ENCODE measurements at places on chromosomes 2 and 18.

DNA sequence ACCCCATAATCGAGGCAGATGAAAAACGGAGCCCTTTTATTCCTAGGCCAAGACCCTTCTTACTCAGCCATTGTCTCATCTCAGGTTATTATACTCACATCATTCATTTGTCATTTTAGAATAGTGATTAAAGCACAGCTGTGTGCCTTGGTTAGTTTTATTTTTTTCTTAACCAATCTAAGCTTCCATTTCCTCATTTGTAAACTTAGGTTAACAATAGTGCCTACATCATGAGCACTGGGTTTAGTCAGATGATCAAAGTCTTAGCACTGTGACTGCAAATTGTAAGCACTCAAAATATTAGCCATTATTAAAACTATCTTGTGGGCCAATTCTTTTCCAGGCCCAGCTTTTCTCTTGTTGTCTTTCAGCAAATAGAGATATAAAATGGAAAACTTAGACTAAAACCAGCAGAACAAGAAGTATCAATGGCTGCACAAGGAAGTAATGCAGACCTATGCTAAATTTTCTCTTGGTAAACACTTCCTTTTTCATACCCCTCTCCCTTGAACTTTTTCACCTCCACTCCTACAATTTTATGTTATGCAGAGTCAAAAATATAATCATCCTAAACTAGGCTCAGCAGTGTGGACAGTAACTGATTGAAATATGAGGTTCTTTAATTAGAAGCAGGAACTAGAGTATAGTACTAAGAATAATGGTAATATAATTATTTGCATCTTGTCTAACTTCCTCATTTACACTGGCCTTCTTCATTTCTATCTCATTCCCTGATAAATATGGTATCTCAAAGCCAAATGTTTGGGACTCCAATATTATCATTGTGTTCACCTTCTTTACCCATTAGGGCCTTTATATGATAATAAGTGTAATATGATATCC is 21.5 kb upstream of the GALNT3 start:
- DNase-seq: no peak

GRCh38 chr2:160513120-160513519 is 19.5 kb upstream of the RBMS1 start:
- no peak for DNase-seq

- DNase-seq: peak; percentile 74
Observed at GRCh38 chr2:25672494-25673299, 680 bp downstream of the DTNB start.

- no peak for DNase-seq
Observed at GRCh38 chr2:70668432-70668831, 99.6 kb downstream of the ADD2 start.

- no peak for DNase-seq
Observed at GRCh38 chr2:112031473-112032223, 23.4 kb upstream of the TMEM87B start.

- DNase-seq: no peak
Observed at GRCh38 chr2:105781274-105781978, 36.7 kb downstream of the NCK2 start.

DNA sequence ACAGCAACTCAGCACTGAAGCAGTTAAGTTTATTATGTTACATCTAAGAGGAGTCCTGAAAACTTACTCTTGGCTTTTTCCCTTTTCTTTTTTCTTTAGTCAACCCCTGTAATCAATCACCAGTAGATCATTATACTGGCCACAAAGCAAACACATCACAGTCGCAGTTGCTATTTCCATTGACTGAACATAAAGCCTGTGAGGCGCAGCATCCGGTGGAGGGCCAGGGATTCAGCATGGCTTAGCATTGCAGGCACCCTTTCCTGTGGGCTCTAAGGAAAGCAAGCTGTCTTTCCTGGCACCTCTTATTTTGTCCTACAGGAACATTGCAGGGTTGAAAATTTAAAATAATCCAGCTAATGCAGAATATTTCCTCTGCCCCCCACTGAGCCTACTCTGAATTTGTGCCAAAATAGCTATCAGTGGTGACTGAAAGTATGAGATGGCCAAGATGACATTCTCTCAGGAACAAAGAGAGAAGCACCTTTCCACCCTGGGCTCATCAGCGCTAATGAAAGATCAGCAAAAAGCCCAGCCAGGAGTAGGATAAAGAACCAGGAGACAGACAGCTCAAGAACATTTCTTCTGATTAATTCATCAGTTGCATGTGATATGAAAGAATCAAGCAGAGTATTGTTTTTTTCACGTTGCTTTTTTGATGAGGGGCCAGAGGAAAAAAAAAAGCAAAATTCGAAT is 85.3 kb upstream of the SULT1C3 start:
- no peak for DNase-seq

- DNase-seq: no peak
Observed at GRCh38 chr2:112811276-112811831, 25.2 kb downstream of the IL1B start.

- DNase-seq: no peak
Observed at GRCh38 chr2:44200011-44200410, 31.3 kb downstream of the PPM1B start.

GRCh38 chr18:77114415-77115191 is 18.0 kb downstream of the MBP start:
- no peak for DNase-seq

DNA sequence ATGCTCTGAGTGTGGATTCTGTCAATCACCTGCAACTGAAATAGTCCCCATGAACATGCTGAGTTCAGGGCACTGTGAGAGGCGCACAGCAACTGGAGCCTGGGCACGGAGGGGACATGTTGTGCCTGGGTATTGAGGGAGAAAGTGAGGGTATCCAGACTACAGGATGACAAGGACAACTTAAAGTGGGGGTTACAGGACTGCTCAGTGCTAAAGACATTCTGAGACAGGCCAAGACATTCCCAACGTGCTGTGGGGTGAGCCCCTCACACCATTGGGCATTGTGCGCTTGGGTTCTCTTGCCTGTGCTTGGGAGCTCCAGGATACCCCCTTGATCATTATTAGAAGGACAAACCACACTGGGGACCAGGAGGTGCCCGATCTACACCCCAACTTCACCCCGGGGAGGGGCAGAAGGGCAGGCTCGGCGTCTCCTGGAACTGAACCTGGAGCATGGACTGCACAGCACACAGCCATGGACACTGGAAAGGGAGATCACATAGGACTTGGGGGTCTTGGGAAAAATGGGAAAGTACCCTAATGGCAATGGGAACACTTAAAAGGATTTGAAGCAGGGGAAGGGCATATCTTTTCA is 72.5 kb upstream of the HDAC4 start:
- DNase-seq: no peak

DNA sequence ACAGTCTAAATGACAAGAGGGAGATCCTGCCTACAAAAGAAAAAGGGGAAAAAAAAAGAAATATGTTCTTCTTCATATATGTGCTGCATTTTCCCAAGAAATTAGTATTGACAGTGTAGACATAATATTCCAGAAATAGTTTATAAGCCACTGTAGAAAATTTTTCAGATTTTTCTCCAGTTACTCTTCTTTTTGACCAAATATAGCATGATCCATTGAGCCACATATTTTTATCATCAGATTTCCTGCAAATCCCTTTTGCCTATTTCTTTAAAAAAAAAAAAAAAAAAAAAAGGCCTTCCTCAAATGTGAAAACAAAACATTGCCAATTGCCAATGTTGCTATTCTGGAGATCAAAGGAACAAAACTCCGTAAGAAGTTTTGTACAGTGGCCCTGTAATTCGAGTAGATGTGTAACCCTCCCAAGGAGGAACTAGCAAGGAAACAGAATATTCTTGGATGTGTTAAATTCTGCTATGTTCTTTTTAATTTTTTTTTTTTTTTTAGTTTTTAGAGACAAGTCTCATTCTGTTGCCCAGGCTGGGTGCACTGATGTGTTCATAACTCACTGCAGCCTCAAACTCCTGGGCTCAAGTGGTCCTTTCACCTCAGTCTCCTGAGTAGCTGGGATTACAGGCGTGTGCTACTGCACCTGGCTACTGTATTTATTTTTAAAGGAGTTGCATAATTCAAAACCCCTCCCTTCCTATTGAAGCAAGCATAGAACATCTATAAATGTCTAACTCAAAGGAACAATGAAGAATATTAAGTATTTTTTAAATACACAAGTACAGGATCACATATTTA is 12.5 kb upstream of the CABYR start:
- no peak for DNase-seq

DNA sequence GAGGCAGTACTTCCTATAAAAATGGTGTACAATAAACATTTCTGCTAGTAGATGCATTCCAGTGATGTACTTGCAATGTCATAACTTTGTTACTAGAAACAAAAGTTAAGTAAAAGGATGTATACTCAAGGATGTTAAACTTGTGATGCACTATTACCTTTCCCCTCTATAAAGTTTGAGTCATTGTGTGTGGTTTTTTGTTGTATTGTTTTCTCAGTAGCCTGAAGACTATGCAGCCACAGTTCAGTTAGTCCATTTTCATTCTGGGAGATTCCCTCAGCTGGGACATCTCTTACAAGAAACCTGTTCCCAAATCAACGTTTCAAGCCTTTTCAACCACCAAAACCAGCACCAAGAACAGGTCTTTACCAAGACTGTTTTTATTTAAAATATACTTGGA is 5.6 kb downstream of the ATP5MC3 start:
- DNase-seq: no peak

GRCh38 chr18:13710414-13710831 is 15.9 kb downstream of the FAM210A start:
- no peak for DNase-seq
